ENCODE measurements at places on chromosomes 3 and 15. TPM values are rescaled to one million over a fixed set of nuclear protein-coding genes. Genes with fewer than 3 reads are reported as not detected.

Gene C3orf70
- 4.3 TPM for total RNA-seq

Gene CRYBG3
- total RNA-seq: 15.5 TPM

Gene ARIH2
- total RNA-seq: 48.7 TPM

Gene ADAMTSL3
- 4.2 TPM for total RNA-seq

Gene HGD
- not detected for total RNA-seq

Gene DUOXA2
- not detected for total RNA-seq

Gene TM4SF4
- total RNA-seq: not detected

Gene ALDH1A3
- 28.5 TPM for total RNA-seq

Gene FBXO40
- not detected for total RNA-seq

Gene CMTM8
- 3.7 TPM for total RNA-seq

Gene NUSAP1
- total RNA-seq: 10.9 TPM

Gene MYRIP
- not detected for total RNA-seq

Gene IVD
- total RNA-seq: 32.2 TPM

All from pericardium fibroblast (primary cell).